Tibial nerve (tissue), 4 donors: ENCODE measurements at places on chromosomes 13 and 19. TPM values are rescaled to one million over a fixed set of nuclear protein-coding genes. Genes with fewer than 3 reads are reported as not detected.

The FAM216B gene
- not detected for total RNA-seq

The CRB3 gene
- not detected for total RNA-seq

The IGLON5 gene
- not detected for total RNA-seq

The ZNF235 gene
- 6.9 TPM for total RNA-seq

The ZNF540 gene
- 4.2 TPM for total RNA-seq

The MBD3 gene
- total RNA-seq: 62.9 TPM

The OLFM4 gene
- 0.90 TPM for total RNA-seq

The NAPSA gene
- total RNA-seq: 2.1 TPM

The HSD11B1L gene
- 7.5 TPM for total RNA-seq

The EBI3 gene
- 11.4 TPM for total RNA-seq

The INAFM1 gene
- total RNA-seq: 31.5 TPM

The ENOX1 gene
- 2.6 TPM for total RNA-seq
